Hippocampal formation (tissue), 2 donors: ENCODE measurements at places on chromosomes 2 and 18.

GRCh38 chr2:187576906-187577305 is 22.7 kb upstream of the TFPI start:
- no peak for DNase-seq

- DNase-seq = no peak
Observed at GRCh38 chr2:173076581-173077345, 1.1 kb downstream of the MAP3K20 start.

DNA sequence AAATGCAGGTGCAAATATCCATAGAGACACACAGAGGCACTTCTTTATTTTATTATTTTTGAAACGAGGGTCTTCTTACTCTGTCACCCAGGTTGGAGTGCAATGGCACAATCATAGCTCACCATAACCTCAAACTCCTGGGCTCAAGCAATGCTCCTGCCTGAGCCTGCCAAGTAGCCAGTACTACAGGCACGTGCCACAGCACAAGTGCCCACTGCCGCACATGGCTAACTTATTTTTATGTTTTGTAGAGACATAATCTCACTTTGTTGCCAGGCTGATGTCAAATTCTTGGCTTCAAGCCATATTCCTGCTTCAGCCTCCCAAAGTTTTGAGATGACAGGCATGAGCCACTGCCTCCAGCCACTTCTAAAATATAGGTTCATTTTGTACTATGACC is 537.6 kb downstream of the THSD7B start:
- no peak for DNase-seq

GRCh38 chr2:46748735-46749531 is 166.7 kb downstream of the MCFD2 start:
- DNase-seq = no peak
